ENCODE measurements at places on chromosomes 1 and 21. TPM values are rescaled to one million over a fixed set of nuclear protein-coding genes. Genes with fewer than 3 reads are reported as not detected.

DNA sequence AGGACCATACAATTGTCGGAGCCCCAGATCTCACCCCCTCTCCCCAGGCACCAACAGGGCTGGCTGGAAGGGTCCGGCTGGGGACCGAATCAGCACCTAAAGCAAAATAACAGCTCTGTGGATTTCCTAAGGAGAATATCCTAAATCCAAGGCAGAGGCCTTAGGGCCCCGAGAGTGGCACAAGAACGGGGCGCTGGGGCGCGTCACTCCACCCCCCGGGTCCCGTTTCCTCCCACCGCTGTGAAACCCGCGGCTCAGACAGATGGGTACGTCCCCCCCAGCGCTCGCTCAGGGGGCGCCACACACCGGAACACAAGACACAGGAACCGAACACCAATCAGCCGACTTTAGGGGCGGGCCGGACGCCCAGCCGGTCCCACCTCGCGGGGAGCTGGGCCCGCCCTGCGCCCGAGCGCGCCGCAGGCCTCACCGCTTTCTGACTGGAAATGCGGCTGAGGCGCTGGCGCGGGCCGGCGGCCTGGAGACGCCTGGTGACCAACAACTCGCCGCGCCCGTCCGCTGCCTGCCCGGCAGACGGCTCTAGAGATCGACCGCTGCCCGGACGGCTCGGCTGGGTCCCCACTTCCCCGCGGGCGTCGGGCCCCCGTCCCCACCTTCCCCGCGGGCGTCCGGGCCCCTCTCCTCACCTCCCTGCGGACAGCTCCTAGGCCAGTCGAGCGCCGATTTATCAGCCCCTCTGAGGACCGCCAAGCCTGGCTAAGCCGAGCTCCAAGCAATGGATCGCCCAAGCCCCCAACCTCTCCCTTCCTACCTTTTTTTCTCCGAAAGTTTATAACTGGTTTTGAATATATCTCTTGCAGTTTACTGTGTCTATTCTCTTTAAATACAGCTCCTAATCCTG lies at the start of gene HFM1:
HFM1 (minus strand) TSS at position 687 of the 862 bp plus-strand sequence. CDS start 3,755 bp downstream, outside the sequence.
- H3K36me3 ChIP-seq: peaks cover 6% of the 10 kb centered on the region
- peak; percentile 64 for DNase-seq
- peak within 1 kb of the TSS; percentile 66 for H3K4me3 ChIP-seq
- no peak within 1 kb of the TSS for H3K27ac ChIP-seq
- no peaks in the 10 kb centered on the region for H3K4me1 ChIP-seq

GRCh38 chr1:53025034-53025768 lies 36.8 kb upstream of the PODN start:
- H3K4me3 ChIP-seq: no peak overlapping the region
- H3K36me3 ChIP-seq: no peaks in the 10 kb centered on the region
- H3K27ac ChIP-seq: no peak overlapping the region
- H3K4me1 ChIP-seq: no peaks in the 10 kb centered on the region
- DNase-seq: no peak
- H3K27me3 ChIP-seq: no peaks in the 10 kb centered on the region

DNA sequence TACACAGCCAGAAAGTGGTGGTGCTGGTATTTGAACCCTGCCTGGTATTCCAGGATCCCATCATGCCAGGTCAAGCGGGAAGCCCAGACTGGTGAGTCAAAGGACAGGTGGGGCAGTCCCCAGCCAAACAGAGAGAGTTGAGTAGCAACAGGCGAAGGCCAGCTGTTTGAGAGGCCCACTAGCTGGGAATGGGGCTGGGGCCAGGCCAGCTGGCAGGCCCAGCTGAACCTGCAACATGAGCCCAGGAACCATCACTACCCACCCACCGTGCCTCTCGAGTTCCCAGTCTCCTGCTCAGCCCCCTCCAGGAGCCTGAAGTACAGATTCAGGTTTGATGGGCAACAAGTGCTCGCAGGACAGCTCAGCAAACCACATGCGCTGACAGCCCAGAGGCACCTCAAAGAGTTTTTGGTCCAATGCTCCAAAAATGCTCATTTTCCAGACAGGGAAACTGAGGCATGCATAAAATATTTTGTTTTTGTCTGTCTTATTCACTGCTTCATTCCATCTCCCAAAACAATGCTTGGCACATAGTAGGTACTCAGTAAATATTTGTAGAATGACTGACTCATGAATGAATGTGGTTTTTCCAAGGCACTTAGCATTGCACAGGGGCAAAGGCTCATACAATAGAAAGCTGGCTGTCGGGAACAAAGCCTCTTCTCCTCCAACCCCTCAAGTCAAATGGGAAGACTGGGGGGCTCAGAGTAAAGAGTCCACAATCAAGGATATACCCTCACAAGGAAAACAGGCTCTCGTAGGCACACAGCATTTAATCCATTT lies 42.5 kb upstream of the CLIC4 start:
- no peak overlapping the region for H3K27ac ChIP-seq
- H3K36me3 ChIP-seq: peaks cover 3% of the 10 kb centered on the region
- H3K4me1 ChIP-seq: peaks cover 17% of the 10 kb centered on the region
- H3K27me3 ChIP-seq: no peaks in the 10 kb centered on the region
- no peak for DNase-seq

GRCh38 chr1:49050041-49050440 lies 273.4 kb upstream of the BEND5 start:
- H3K4me1 ChIP-seq: peaks cover 8% of the 10 kb centered on the region
- H3K4me3 ChIP-seq: no peak overlapping the region
- H3K27ac ChIP-seq: no peak overlapping the region
- no peak for DNase-seq

CLDN19 gene
- not detected for total RNA-seq

- no peaks in the 10 kb centered on the region for H3K36me3 ChIP-seq
- DNase-seq: no peak
- no peak overlapping the region for H3K27ac ChIP-seq
- H3K4me3 ChIP-seq: no peak overlapping the region
Measured at GRCh38 chr21:29640080-29640508, 299.7 kb downstream of the GRIK1 start.

SH2D1B gene
- not detected for total RNA-seq

DNA sequence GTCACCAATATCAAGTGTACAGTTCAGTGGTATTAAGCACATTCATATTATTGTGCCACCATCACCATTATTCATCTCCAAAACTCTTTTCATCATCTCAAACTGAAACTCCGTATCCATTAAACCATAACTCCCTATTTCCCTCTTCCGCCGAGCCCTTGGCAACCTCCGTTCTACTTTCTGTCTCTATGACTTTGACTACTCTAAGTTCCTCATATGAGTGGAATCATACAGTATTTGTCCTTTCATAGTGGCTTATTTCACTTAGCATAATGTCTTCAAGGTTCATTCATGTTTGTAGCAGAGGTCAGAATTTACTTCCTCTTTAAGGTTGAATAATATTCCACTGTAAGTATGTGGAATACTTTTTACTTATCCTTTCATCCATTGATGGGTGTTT lies 21.7 kb downstream of the SELP start:
- H3K27ac ChIP-seq: no peak overlapping the region
- H3K4me3 ChIP-seq: no peak overlapping the region
- DNase-seq: no peak
- H3K4me1 ChIP-seq: peaks cover 4% of the 10 kb centered on the region
- no peaks in the 10 kb centered on the region for H3K27me3 ChIP-seq
- no peaks in the 10 kb centered on the region for H3K36me3 ChIP-seq

DNA sequence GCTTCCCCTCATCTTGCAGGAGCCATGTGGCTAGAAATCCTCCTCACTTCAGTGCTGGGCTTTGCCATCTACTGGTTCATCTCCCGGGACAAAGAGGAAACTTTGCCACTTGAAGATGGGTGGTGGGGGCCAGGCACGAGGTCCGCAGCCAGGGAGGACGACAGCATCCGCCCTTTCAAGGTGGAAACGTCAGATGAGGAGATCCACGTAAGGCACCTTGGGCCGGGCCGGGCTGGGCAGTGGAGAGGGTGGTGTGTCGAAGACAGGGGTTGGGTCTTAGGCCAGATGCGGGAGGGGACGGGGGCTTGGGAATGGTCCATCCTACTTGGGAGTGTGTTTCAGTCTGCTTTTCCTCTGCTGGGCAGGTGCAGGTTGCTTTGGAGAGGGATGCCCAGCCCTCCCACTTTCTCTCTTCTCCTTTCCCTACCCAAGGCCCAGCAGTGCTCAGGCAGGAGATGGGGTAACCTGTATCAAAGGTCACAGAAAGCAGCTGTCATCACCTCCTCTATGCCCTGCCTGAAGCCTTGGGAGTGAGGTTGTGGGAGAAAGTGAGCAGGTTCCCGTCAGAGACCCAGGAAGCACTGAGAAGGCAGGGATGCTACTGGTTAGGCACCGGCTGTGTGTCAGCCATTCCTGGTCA lies 18.9 kb downstream of the EPHX1 start:
- no peaks in the 10 kb centered on the region for H3K27me3 ChIP-seq
- H3K36me3 ChIP-seq: peaks cover 18% of the 10 kb centered on the region
- H3K27ac ChIP-seq: no peak overlapping the region
- no peak overlapping the region for H3K4me3 ChIP-seq
- no peak for DNase-seq

GRCh38 chr1:37861151-37861550 lies 1.8 kb upstream of the MTF1 start:
- no peak for DNase-seq
- H3K36me3 ChIP-seq: peaks cover 39% of the 10 kb centered on the region
- H3K4me3 ChIP-seq: no peak overlapping the region
- no peaks in the 10 kb centered on the region for H3K27me3 ChIP-seq
- no peak overlapping the region for H3K27ac ChIP-seq
- peaks cover 19% of the 10 kb centered on the region for H3K4me1 ChIP-seq

- H3K36me3 ChIP-seq: peaks cover 6% of the 10 kb centered on the region
- peaks cover 20% of the 10 kb centered on the region for H3K4me1 ChIP-seq
- H3K27ac ChIP-seq: no peak overlapping the region
- no peak overlapping the region for H3K4me3 ChIP-seq
- DNase-seq: no peak
- no peaks in the 10 kb centered on the region for H3K27me3 ChIP-seq
Measured at GRCh38 chr1:109639063-109639840, 16.6 kb upstream of the GSTM4 start.

DNA sequence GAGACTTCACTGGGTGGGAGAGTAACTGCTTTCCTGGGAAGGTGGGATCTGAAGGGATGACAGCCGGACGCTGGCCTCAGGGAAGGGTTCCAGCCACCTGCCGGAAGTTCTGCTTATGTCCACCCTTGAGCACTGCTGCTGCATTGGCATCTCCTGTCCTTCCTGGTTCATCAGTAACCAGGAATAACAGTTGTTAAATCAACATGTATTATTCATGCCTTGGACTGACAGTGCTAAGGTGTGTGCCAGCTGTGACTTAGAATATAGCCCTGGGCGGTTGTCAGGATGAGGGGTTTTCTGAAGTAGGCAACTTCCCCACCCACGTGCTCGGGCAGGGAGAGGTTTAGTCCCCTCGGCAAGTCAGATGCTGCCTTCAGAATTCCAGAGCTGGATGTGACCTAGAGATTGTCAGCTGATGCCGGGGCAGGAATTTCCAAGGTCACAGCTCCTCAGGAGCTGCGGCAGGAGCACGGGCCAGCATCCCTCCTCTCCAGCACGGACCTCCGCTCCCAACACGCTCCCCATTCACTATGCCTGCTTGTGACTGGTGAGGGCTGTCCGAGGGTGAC lies 17.9 kb downstream of the CLDN14 start:
- no peak overlapping the region for H3K4me3 ChIP-seq
- DNase-seq: peak; percentile 16
- no peaks in the 10 kb centered on the region for H3K4me1 ChIP-seq

DNA sequence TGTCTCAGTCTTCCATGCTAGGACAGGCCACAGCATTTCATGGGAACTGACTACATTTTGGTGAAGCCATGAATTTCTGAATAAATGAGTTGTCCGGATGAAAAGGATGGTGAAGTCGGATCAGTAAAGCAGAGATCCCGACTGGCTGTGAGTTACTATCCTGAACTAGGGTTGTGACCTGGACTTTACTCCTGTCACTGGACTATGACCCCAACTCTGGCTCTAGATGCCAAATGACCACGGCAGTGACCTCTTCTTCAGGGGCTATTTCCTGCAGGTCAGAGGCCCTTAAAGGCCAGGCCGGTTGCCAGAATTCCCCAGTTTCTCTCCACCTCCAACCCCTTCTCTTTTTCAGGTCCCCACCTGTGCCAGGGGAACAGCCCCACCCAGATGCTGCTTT lies 1.7 kb upstream of the NECTIN4 start:
- DNase-seq: no peak
- H3K36me3 ChIP-seq: peaks cover 34% of the 10 kb centered on the region
- no peaks in the 10 kb centered on the region for H3K27me3 ChIP-seq
- H3K4me3 ChIP-seq: no peak overlapping the region
- no peak overlapping the region for H3K27ac ChIP-seq

GRCh38 chr21:38236232-38236631 lies 20.6 kb upstream of the KCNJ15 start:
- peak overlapping the region; percentile 54 for H3K27ac ChIP-seq
- H3K36me3 ChIP-seq: no peaks in the 10 kb centered on the region
- no peaks in the 10 kb centered on the region for H3K27me3 ChIP-seq
- peak overlapping the region; percentile 50 for H3K4me3 ChIP-seq
- peak; percentile 37 for DNase-seq
- peaks cover 21% of the 10 kb centered on the region for H3K4me1 ChIP-seq

GRCh38 chr1:222546548-222547259 lies 1.2 kb downstream of the HHIPL2 start:
- no peaks in the 10 kb centered on the region for H3K36me3 ChIP-seq
- H3K27ac ChIP-seq: no peak overlapping the region
- H3K27me3 ChIP-seq: peaks cover 41% of the 10 kb centered on the region
- no peak overlapping the region for H3K4me3 ChIP-seq
- peak; percentile 13 for DNase-seq

- no peaks in the 10 kb centered on the region for H3K4me1 ChIP-seq
- H3K4me3 ChIP-seq: no peak overlapping the region
- peaks cover 11% of the 10 kb centered on the region for H3K36me3 ChIP-seq
- peak; percentile 81 for DNase-seq
- H3K27ac ChIP-seq: no peak overlapping the region
Measured at GRCh38 chr1:235415008-235415904, 48.0 kb downstream of the TBCE start.

RNF19B gene
- 21.5 TPM for total RNA-seq

- no peak overlapping the region for H3K4me3 ChIP-seq
- no peaks in the 10 kb centered on the region for H3K36me3 ChIP-seq
- peaks cover 30% of the 10 kb centered on the region for H3K4me1 ChIP-seq
- H3K27ac ChIP-seq: no peak overlapping the region
- H3K27me3 ChIP-seq: no peaks in the 10 kb centered on the region
Measured at GRCh38 chr21:14890141-14890540, 174.7 kb downstream of the NRIP1 start.

DNA sequence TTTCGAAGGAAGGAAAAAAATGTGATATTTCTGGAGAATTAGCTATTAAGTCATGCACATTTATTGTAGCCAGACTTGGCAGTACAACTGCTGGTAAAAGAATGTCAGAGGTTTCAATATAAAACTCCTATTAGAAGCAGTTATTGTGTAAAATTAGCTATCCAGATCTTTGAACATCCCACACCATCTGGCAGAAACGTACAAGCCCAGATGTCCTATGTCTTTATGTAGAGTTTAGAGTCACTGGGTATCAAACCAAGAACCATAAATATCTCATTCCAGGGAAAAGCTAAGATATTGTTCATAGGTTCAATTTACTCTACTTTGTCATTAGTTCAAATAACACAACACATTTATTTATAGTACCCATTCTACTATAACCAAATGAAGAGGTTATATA lies 31.4 kb downstream of the OLFM3 start:
- H3K27me3 ChIP-seq: no peaks in the 10 kb centered on the region
- H3K36me3 ChIP-seq: no peaks in the 10 kb centered on the region
- no peak overlapping the region for H3K4me3 ChIP-seq
- DNase-seq: no peak

Measured in Calu3 (cell line).